ENCODE measurements at places on chromosomes 2 and 18.
A peak's percentile ranks its signal among the peaks of the same experiment; 100 is the strongest.

DNA sequence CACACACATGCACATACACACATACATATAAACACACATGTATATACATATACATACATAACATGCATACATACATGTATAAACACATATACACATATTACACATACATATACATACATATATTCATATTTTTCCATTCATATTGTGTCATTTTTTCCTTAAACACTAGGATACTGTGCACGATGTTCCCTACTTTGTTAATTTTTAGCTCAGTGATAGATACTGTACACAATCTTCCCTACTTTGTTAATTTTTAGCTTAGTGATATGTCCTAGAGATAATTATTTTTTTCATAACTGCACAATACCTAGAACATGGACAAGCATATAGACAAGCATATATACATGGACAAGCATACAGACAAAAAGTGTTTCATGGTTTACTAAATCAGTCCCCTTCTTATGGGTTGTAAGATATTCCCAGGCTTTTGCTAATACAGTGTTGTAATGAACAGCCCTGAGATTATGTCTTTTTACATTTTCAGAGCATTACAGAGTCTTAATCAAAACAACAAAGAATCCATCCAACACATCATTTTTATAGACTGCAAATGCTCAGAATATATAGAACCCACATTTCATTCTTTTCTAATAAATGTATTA, 75.6 kb downstream of the PID1 start:
- no peak for DNase-seq

DNA sequence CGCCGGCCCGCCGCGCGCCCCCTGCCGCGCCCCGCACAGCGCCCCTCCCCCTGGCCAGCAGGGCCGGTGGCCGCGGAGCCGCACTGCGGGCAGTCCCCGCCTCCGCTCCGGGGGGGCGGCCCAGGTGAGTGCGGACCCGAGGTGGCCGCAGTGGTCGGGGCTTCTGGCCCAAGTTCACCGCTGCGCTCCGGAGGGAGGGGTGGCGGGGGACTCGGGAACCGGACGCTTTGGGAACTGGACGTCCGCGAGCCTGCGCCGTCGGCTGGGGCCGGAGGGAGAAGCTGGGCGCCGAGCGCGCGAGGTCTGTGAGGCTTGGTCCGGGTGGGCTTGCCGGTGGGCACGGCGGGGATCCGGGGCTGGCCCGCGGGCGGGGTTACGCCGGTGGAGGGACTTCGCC, 591 bp upstream of the LDLRAD4 start:
- no peak for DNase-seq

- DNase-seq = peak; percentile 46
These were observed 66.5 kb downstream of the RIT2 start for GRCh38 chr18:43049021-43049420.

DNA sequence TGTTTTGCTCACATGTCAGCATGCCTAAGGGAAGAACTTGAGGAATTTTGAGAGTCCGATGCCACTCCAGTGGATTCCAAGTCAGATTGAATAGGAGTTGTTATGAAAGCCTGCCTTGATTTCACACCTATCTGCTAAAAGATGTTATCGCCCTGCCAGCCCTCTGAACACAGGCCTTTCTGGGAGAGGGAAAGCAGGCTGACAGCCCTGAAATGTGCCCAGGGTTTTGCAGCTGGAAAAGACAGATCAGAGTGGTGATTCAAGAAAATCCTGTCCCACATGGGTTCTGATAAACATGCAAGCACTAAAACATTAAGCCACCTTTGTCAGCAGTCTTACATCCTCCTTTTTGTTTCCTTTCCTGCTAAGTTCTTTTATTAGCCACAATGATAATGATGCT, 1752.9 kb upstream of the CELF4 start:
- peak; percentile 3 for DNase-seq

DNA sequence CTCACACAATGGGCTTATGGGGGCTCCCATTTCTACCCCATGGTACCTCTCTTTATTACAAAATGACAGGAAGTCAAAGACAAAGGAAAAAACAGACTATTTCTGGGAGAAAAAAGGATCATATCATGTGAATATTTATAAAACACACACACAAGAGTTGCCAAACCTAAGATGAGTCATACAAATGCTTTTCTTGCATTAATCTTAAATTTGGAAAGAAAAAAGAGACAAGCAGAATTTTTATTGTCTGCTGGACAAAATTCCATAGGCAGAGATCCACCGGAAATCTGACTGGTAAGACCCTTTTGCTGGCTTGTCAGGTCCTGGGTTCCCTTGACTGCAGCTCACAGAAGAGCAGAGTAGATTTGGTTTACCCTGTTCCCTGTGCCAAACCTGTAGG, 1732.3 kb upstream of the PIK3C3 start:
- DNase-seq = no peak

- no peak for DNase-seq
These were observed 493.1 kb downstream of the CPS1 start for GRCh38 chr2:211049321-211050018.

DNA sequence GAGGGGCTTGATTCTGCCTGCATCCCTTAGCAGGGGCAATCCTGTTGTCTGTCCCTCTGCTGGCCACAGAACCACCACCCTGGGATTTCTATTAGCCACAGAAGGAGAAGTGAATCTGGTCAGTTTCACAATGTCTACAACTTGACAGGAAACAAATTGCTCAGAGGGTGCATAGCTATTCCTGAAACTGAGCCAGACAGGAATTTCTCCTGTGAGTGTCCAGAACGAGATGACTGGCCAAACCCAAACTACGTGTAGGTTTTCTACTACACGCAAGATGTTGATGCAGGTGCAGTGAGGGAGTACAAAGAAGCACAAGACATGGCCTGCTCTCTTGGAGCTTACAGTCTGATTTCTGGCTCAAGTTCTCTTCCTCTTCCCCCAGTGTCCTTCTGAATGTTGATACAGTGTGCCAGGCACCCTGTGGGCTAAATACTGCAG, 201.9 kb downstream of the CLIP4 start:
- DNase-seq = peak; percentile 51

DNA sequence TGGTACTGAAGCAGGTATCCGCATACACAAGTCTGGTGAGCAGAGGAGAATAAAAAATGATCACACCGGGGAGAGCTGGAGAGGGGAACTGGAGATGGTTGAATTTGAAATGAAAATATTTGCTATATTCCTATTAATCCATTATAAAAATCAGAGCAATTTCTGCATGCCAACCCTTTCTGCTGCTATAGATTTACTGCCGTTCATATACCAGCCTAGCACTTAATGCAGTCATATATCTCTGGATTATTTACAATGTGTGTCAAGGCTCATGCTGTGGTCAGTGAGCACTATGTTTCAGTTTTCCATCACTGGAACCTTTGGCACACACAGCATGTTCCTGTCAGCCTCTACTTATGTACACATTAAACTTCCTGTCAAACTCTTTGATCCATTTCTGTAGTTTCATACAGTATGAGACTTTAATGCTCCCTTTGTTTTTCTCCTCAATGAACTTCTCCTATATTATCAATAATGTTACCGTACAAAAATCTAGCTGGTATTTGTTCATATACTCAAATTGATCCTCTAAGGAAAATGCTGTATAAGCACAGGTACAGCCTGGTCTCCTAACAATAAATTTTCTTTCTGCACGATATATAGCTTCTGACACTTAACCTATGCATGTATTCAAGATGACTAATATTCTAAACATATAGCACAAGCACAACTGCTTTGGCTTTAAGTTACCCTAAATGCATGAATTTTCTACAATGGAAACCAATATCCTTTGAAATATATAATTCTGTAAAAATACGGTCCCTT, 36.7 kb downstream of the FANCL start:
- DNase-seq = no peak

- DNase-seq = peak; percentile 30
These were observed at the start of gene AOX1 for GRCh38 chr2:200585730-200586643. TSS of gene AOX1 (plus strand) at chr2:200586014. CDS start at chr2:200586109, 95 bp downstream.

- DNase-seq = no peak
These were observed 376.9 kb downstream of the MTX2 start for GRCh38 chr2:176646033-176646615.

GRCh38 chr18:59279193-59279592, 5.9 kb upstream of the RAX start:
- DNase-seq = no peak

DNA sequence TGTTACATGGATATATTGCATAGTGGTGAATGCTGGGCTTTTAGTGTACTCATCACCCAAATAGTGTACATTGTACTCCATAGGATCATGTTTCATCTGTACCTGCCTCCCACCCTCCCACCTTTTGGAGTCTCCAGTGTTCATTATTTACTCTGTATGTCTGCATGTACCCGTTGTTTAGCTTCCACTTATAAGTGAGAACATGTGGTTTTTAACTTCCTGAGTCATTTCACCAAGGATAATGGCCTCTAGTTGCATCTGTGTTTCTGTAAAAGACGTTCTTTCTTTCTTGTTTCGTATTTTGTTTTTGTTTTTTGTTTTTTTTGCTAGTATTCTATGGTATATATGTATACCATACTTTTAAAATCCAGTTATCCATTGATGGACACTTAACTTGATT, 107.5 kb downstream of the MSTN start:
- no peak for DNase-seq

- DNase-seq = no peak
These were observed 70.4 kb downstream of the MYL12B start for GRCh38 chr18:3332376-3332775.

- DNase-seq = no peak
These were observed 78.3 kb downstream of the PDCL3 start for GRCh38 chr2:100641125-100641435.

- no peak for DNase-seq
These were observed 38.2 kb downstream of the CELF4 start for GRCh38 chr18:37527395-37527794.

GRCh38 chr2:143284087-143284675, 155.0 kb downstream of the ARHGAP15 start:
- peak; percentile 24 for DNase-seq

DNA sequence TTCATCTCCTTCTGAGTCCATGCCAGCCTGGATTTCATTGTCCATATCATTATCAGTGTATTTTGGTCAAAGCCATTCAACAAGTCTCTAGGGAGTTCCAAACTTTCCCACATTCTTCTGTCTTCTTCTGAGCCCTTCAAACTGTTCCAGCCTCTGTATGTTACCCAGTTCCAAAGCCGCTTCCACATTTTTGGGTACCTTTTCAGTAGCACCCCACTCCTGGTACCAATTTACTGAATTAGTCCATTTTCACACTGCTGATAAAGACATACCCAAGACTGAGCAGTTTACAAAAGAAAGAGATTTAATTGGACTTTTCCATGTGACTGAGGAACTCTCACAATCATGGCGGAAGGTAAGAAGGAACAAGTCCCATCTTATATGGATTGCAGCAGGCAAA, 47.4 kb downstream of the TANC1 start:
- DNase-seq = no peak

DNA sequence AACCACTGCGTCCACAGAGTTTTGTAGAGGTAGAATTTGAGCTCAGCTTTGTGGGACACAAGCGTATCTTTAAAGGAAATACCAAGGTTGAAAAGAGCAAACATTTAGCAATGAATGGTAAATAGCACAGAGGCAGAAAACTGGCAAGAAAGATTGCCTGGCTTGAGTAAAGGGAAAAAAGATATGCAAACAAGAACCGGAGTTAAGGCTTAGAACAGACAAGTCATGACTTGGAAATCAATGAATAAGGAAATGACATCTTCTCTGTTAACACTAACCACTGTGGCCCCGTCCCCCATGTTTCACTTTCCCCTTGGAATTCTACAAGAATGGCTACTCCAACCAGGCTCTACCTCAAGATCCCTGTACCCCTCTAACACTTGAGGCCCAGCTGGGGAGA, 3.8 kb downstream of the STAM2 start:
- DNase-seq = no peak

DNA sequence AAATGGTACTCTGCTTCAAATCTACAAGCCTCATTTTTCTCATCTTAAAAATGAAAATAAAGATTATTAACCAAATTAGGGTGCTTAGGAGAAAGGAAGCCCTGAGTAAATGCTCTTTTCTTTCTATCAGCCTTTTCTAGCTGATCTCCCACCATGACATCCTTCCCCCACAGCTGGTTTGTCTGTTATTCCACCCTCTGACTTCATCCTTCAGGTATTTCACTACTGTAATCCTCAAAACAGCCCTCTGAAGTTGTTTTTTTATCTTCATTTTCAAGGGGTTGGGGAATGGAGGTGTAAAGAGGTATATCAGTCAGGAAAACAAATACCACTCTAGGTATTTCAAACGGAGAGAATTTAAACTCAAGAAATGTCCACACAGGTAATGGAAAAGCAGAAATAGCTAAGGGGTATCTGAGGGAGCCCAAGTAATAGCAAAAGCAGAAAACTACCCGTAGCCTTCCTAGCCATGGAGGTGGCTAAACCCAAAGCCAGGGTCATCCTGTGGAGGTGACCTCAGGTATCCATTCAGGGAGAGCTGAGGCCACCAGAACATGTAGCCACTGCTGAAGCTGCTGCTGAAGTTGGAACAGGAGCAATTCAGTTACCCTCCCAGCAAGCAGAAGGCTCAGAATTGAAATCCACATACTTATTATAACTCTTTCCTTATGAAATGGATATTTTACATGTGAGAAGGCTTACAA, 990.9 kb upstream of the ACVR2A start:
- no peak for DNase-seq
